GM20000 (cell line): ENCODE measurements at places on chromosomes 7 and 10.

DNA sequence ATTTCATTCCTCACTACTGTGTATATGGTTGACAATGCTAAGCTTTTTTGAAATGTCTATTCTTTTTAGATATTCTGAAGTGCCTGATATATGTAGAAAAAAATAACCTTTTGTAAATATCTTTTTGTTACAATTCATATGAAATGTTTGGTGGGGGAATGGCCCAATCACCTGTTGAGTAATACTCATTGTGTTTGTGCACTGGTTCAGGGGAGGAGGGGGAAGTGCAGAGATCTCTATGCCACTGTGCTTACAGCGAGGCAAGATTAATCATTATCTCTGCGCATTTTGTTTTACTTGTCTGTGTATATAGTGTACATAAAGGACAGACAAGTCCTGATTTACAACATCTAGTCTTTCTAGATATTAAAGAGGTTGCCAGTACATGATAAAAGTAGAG is 25.2 kb downstream of the NUP42 start:
- DNase-seq, result no peak

- DNase-seq, result no peak
Measured at GRCh38 chr10:72906446-72906845, 12.9 kb downstream of the OIT3 start.

GRCh38 chr7:155693826-155694225 is 49.4 kb downstream of the RBM33 start:
- DNase-seq, result no peak

GRCh38 chr10:35452171-35452570 is 115.9 kb downstream of the CCNY start:
- DNase-seq, result no peak

DNA sequence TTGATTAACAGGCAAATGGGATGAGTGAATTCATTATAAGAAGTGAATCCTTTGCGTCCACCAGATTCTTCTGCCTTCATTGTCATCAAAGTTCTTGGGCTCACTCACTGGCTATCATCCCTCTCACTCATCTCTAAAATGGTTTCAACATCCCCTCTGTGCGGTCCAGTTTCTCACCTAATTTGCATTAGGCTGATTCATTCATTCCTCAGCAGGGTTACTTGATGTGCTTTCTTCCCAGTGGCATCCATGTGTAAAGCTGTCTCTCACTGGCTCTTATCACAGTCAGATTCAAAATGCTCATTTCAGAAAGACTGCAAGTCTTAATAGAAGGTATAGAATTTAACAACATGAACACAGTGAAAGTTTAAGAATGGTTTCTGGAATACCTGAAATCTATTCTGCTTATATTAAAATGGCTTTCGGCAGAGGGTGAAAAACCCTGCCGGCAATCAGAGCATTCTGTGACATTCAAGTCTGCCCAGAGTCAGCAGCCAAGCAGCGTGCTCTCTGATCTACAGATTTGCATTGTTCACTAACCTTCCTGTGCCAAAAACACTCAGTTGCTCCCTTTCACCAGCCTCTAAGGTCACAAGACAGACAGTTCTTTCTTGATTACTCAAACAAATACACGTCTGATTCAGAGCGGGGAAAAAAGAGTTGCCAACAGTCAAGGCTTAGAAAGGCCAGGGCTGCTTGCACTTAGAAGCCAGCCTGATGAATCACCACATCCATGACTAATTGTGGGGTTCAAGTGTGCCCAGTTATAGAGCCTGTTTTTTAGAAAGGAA is 106.7 kb downstream of the TES start:
- peak; percentile 28 for DNase-seq

GRCh38 chr7:116670409-116671015 is 1.5 kb upstream of the MET start:
- DNase-seq, result no peak

GRCh38 chr10:1449572-1450205 is 287.6 kb downstream of the ADARB2 start:
- DNase-seq, result no peak

DNA sequence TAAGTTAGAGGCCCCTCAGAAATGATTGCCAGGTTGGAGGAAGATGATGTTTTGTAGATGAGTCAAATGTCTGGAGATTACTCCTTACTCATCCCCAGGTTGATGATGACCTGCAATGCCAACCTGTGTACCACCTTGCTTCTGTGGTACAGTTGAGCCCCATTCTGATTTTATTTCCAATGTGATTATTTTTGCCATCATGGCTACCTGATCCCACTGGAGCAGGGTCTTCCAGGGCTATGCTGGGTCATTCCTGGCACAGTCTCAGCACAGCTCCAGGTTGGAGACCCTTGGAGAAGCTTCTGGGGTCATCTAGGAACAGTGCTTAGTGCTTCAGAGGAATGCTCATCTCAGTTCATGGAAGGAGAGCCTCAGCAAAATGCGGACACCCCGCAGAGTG is 34.3 kb downstream of the LRRC18 start:
- no peak for DNase-seq

DNA sequence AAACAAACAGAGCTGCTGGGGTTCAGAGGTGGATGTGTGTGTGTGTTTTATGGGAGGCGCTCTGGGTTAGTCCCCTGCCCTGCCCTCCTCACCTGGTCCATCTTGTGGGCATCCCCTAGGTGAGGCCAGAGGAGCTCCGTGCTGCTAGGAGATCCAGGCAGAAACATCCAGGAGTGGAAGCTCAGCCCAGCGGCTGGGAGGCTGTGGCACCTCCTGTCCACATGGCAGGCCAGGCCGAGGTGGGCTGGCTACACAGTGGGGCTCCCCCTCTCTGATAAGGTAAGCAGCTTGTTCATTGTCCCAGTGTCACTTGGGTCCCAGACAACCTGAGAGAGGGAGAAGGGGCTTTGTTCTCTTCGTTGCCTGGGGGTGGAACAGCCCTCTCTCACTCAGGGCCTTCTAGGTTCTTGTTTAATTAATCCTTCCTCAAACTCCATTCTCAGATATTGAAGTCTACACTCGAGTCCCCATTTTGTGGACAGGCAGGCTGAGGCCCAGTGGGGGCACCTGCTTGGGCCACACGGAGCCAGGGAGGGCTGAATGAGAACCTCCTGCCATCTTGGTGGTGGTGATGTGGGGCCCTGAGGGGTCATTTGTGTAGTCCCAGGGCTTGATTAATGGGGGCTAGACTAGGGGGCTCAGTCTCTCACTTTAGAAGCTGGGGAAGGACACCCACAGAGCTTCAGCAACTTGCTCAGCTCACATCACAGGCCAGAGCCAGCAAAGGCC is 216.8 kb upstream of the GPR26 start:
- DNase-seq, result no peak
